NCI-H510A treated with DMSO at 0.1 percent for 48 hours (cell line): ENCODE measurements at places on chromosomes 6 and 20.

- no peak for DNase-seq
Measured at GRCh38 chr6:85047818-85048217, 283.4 kb upstream of the TBX18 start.

DNA sequence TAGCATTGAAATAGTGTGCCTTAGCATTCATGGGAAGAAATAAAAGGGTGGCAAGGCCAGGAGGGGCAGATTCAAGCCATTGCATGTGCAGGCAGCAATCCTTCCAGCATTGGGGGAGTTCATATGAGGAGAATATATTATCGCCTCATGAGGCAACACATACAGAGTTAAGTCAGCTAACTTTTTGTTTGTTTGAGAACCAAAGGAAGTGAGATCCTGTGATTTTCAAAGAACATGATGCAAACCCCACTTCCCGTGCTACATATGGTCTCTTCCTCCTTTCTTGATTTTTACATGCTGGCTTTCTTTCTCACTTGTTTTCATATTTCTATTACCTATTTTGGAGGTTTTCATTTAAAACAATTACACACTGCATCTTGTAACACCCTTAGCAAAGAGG lies 579.7 kb upstream of the ARID1B start:
- DNase-seq, result no peak

DNA sequence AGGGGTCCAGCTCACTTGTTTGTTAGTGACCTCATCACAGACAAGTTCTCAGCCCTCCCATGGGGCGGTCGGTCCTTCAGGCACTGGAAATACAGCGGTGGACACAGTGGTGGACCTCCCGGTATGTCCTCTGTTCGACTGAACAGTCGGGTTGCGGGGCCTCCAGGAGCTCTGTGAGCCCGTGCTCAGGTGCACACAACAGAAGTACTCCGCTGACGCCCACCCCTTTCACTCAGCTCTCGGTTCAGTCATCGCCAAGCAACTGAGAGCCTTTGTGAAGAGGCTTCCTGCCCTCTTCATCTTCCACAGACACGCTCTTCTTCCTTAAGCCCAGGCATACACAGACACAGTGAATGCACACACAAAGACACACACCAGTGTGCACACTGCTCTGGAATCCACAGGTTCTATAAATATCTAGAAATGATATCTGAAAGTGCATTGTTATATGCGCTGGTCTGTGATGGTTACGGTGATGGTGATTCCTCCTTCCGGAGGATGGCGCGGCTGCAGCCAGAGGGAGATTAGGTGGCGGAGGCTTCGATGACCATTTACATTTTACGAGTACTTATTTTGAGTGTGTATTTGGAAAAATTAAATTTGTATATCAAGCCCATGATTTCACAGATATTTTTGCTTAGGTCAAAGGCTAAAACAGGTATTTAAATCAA lies 46.8 kb upstream of the BHLHE23 start:
- no peak for DNase-seq

DNA sequence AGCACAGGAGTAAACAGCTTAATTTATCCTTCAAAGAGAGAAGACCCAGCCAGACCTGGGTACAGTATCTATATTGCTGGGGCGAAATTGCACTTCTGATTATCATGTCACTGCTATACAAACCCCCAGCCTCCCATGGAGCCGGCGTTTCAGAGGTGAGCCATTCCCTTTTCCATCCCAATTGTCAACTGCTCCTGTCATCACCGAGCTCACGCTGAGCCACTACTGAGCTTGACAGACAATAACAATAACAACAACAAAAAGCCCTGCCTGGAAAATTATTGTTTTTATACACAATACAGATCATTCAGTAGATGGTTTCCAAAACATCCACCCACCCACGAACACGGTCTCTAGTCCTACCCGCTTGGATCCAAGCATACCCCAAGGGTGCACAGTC lies 129.0 kb upstream of the JARID2 start:
- no peak for DNase-seq
